ENCODE measurements at places on chromosomes 7 and 10. TPM values are rescaled to one million over a fixed set of nuclear protein-coding genes. Genes with fewer than 3 reads are reported as not detected.

The ADIRF gene
- total RNA-seq: 35.0 TPM

The ERVW-1 gene
- 16.5 TPM for total RNA-seq

DNA sequence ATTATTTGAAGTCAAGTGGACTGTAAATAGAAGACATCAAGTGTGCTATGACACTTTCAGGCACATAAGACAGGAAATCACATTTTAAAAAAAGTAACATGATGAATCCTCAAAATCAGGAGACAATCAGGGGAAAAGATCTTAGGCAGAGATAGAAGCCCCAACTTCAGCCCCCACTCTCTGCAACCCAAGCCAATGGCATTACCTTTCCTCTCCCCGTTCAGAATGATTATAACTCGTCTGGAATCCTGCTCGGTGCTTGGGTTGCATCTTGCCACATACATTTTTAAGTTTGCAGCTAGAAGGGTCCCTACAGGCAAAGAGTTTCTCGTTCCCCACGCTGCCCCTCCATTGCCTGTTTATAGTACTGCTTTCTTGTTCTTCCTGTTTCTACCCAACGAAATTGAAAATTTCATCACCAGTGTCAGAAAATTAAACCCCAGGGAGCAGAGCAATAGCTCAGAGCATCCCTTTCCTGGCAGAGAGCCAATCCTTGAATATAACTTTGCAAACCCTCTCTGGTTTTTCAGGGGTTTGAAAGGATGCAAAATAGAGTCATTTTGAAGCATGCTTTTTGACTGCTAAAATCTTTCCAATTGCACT, 260.5 kb upstream of the AOAH start:
- no peak for DNase-seq
- H3K4me1 ChIP-seq: no peaks in the 10 kb centered on the region
- no peaks in the 10 kb centered on the region for H3K36me3 ChIP-seq
- H3K4me3 ChIP-seq: no peak overlapping the region

- no peaks in the 10 kb centered on the region for H3K4me1 ChIP-seq
- H3K27ac ChIP-seq: no peak overlapping the region
- no peak for DNase-seq
- H3K27me3 ChIP-seq: no peaks in the 10 kb centered on the region
Measured at GRCh38 chr10:129550658-129551057, 83.6 kb downstream of the MGMT start.

- peaks cover 36% of the 10 kb centered on the region for H3K4me1 ChIP-seq
- H3K36me3 ChIP-seq: no peaks in the 10 kb centered on the region
- H3K27ac ChIP-seq: peak overlapping the region; percentile 0
Measured at GRCh38 chr10:63262430-63263073, 129.4 kb downstream of the NRBF2 start.

Data from testis (tissue), 5 donors.